ENCODE measurements at places on chromosomes 1 and 21.

GRCh38 chr1:95497566-95497965 lies 263.6 kb downstream of the RWDD3 start:
- no peak for DNase-seq

DNA sequence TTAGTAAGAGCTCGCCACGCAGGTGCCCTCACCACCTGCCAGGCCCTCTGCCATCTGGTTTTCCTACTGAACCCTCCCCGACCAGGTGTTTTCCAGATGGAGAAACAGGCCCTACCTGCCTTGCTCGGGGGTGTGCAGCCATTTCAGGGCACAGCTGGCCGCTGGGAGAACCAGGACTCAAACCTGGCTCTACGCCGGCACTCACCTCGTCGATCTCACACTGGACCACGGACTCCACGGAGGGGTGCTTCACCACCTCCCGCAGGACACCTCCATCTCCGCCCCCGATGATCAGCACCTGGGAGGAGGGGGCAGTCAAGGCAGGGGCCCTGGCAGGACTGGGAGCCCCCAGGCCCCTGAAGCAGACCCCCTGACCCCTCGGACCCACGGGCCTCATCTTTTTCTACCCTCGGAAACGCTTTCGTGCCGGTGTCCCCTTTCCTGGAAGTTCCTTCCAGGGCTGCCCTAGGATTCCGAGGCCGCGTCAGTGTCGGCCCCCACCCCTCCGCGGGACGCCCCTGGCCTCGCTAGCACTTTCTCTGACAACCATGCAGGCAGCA lies 1.1 kb downstream of the SRM start:
- DNase-seq: peak; percentile 41

DNA sequence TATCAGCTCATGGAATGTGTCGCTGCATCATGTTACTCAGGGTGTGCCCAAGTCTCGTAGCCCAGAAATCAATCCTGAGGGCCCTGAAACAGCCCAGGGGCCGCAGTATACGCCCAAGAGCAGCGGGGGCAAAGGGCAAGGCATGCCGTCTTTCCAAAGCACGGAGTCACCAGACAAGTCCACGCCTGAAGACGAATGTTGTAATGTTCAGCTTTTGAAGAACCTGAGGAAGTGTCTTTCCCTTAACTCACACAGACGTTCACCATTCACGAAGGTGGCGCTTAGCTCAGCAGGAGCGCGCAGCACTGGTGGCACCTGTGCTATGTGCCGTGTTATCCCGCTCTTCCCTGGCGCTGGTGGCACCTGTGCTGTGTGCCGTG lies 18.8 kb upstream of the PWP2 start:
- DNase-seq: no peak

DNA sequence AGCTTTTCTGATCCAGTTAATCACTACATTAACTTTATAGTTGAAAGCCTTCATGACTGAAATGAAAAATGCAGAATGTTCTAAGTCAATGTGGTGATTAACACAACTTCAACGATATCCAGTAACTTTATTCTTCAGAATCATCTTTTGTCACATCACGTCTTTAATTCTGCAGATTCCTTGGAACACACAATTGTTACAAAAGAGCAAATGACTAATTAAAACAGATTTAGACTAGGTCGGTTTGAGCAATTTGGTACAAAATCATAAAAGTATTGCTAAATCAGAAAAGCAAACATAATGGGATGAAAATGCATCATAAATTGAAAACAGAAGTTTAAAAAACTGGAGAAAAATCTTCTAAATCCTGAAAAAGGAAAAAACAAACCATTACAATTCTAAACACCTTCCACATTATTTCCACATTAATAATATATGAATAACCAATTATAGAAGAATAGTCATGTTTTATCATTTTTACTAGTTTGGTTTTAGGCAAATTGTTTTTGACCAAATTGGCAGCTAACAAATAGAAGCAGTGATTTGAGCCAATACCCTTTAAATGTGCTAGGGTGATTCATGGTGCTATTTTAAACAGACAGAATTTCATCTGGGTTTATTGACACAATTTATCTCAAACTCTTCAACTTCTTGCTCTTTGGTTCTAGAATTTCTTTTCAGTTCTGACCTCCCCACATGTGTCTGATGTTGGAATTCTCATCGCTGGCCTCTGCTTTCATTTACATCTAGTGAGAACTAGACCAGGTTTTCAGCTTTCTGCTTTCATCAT lies 468.1 kb upstream of the PTBP2 start:
- no peak for DNase-seq

- DNase-seq: no peak
Observed at GRCh38 chr1:31901838-31902509, 36.2 kb downstream of the PTP4A2 start.

GRCh38 chr1:21077085-21077484 lies 99.6 kb downstream of the EIF4G3 start:
- no peak for DNase-seq

DNA sequence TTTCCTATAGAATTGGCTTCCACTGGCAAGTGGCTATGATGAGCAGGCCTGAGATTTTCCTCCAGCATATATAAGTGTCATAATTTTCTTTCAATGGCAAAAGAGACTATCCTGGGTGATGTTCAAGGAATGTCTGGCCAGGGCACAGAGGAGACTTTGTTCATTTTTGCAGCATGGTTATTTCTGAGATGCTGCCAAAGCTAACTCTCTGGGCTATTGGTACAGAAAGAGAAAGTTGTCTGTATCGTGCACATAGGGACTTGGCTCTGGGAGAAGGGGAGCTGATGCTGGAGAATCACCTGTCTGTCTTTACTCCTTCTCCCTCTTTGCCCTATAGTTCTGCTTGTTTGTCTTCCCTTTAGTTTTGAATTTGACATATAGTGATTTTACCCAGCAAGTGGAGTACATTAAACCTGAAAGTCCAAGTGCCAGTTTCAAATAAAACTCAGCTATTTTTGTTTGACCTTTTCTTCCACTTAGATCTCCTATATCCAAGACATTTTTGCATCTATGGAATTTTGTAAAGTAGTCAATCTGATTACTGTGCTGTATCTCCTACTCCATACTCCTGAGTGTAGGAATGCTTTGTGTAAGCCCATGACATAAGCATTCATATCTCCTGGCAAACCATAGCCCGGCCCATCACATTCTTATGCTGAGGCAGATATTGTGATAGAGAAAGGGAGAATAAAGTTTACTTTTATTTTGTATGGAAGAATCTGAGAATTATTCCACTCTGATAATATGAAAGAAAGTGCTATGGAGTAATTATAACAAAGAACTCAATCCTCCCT lies 3.9 kb downstream of the FNDC7 start:
- no peak for DNase-seq

DNA sequence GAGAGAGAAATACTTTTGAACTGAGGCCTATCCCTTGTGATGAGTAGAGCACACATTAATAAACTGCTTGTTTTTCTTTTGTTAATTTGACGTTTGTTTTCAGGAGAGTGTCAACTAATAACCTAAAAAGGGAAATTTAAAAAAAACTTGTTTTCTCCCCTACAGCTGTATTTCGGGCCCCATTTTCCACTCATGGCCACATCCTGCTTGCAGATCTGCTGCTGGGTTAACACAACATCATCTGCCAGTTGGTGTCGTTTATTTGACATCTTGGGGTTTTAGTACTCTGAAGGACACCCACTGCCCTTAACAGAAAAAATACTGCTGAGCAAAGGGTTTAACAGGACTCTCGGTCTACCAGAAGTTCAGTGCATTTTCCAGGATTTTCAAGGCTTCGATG lies 848 bp upstream of the PYHIN1 start:
- DNase-seq: no peak

DNA sequence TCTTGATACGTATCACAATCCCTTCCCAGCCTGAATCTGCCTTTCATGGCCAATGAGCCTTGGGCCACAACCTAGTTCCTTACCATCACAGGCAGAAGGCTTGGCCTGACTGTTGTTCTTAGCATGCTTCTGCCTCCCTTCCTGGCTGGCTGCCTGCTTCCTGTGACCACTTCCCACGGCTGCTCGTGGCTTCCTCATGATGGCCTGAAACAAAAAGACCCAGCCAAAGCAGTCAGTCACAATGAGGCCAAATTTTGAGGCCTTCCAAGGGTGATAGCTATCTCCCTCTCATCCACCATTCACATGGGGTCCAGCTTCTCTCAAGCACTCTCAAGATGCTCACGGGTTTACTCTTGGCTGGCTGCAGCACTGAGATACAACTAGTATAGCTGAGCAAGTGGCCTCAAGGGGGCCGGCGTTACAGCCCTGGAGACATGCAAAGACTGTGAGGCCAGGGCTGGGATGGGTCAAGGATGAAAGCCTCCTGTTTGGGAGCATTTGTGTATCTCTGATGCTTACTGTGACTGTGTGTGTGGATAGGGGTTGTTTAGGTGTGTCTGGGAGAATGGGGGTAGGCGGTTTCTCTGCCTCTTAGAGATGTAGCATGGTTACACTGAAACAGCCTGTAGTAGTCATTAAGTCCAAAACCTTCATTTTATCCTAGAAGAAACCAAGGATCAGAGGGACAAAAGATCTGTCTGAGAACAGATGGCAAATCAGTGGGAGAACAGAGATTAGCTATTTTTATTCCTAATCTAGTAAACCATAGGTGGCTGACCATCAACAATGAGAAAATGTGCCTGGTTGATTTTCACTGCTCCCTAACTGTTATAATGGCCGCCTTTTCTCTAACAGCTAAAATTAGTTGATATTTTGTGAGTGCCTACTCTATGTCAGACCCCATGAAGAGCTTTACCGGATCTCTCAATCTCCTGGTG lies 5.4 kb upstream of the TOE1 start:
- DNase-seq: no peak

- no peak for DNase-seq
Observed at GRCh38 chr1:109514846-109515245, 5.3 kb upstream of the AMIGO1 start.

- no peak for DNase-seq
Observed at GRCh38 chr1:165052936-165053335, 303.6 kb downstream of the LMX1A start.

GRCh38 chr21:46634966-46635323 lies 529 bp upstream of the PRMT2 start:
- peak; percentile 58 for DNase-seq

- no peak for DNase-seq
Observed at GRCh38 chr1:111505641-111506119, 2.2 kb upstream of the ADORA3 start.

- DNase-seq: no peak
Observed at GRCh38 chr1:198283222-198283621, 126.4 kb downstream of the NEK7 start.

- no peak for DNase-seq
Observed at GRCh38 chr1:178189814-178190213, 95.9 kb downstream of the RASAL2 start.

DNA sequence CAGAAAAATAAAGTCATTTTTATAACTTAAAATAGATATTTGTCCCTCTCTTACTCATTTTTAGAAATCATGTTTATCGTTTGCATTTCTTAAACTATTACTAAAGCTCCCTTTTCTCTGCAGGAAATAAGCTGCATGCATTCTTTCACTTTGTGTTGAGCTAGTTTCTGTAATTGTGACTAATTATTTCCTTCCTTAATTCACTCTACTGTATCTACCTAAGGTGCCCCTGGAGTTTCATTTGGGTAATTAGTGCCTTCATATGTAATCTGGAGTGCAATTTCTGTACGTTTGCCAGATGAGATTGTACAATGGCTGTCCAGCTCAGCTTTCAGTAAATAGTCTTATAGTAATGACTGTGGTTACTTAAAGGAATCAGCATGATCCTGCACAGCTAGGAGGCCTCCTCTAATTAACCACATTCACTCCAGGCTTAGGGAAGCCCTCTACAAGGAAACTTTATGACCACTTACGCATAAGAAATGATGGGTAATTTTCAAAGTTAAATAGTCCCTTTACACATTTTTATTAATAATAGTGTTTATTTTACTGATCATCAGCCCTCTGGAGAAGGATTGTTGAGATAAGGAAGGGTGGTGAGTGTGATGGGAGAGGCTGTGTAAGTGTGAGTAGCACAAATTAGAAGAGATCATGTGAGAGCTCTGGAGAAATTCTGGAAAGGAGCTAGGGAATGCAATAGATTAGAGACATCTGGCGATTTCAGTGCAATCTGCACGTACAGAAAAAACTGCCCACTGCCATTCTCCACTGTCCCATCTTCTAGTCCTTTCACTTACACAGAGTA lies 86.8 kb downstream of the LRRC8C start:
- no peak for DNase-seq

- DNase-seq: peak; percentile 39
Observed at GRCh38 chr1:38586993-38587646, 272.5 kb downstream of the RRAGC start.

- no peak for DNase-seq
Observed at GRCh38 chr21:41952568-41953248, 1.1 kb downstream of the C2CD2 start.

DNA sequence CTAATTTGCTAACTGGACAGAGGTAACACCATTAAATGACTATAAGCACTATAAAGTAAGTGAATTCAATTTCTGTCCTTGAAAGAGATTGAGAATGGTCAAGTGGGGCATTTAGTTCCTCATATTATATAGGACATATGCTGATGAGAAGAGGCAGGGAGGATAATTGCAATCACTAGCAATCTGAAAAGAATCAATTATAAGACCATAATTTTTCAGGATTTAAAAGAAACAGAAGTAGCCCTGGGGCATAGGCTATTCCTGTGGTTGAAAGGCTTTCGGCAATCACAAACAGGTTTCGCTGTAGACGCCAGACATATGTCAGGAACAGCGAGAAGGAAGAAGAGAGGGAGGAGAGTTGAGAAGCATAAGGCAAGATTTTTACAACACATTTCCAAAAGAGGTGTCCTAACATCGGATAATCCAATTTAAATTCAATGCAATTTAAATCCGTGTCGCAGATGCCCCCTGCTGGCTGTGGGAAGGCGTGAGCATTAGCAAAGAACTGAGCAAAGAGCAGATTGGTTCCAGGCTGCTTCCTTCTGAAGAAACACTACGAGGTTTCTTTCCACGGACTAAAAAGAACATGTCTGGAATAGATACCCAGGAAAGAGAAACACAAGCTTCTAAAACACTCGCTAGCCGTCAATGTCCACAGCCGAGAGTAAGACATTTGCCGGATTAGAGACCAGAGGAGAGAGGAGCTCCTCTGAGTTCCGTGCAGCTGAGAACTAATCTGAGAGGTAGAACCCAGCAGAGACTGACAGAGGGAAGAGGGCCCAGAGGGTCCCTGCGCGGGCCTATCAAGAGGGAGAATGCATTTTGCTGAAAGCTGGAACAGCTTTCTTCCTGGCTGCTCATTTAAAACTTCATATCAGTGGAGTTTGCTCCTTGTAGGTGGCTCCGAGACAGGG lies 27.9 kb downstream of the RGS5 start:
- DNase-seq: peak; percentile 70

GRCh38 chr1:117611894-117612483 lies 6.1 kb downstream of the TENT5C start:
- no peak for DNase-seq

- DNase-seq: no peak
Observed at GRCh38 chr1:53517109-53517508, 57.9 kb downstream of the DMRTB1 start.

DNA sequence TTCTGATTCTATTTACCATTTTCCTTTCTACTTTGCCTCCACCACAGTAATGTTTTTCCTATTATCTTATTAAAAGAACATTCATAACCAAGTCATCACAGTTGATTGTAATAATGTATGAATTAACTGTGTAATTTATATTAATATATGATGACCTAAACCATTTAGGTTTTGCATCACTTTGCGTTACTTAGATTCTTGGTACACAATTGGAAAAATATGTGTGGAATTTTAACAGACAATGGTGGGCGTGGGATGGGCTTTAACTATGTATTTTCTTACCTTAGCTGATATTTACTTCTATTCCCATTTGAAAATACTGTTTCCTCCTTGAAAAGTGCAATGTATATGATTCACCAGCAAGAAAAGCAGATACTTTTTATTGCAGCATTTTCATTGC lies 3.6 kb downstream of the KRTAP21-3 start:
- no peak for DNase-seq
